ENCODE measurements at places on chromosomes 16 and 17.

GRCh38 chr16:30355954-30356308, 823 bp upstream of the CD2BP2 start:
- DNase-seq = no peak

DNA sequence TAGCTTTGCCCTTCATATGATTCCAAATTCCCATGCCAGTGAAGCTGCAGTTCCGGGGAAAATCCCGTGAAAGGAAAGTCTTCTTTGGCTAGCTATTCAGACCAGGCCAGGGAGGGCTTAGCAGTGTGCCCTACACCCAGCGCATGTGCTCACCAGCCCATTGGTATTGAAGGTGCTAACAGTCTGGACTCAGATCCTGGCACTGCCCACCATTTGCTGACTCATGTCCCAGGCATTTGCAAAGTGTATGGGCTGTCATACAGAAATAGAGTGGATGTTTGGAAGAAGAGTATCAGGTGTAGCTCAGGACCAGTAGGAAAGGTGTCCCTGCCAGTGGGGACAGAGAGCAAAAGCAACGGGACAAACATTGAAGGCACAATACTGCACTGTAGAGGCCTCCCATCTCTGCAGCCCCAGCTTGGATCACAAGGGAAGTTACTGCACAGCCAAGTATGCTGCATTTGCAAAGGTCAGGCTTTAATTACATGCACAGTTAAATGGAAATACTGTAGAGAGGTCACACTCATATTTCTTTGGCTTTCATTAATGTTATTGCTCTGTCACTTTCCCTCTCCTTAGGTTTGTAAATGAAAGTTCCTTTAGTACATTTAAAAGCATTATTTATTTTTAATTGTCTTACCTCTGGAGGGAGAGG, 220.0 kb downstream of the IRX3 start:
- no peak for DNase-seq

DNA sequence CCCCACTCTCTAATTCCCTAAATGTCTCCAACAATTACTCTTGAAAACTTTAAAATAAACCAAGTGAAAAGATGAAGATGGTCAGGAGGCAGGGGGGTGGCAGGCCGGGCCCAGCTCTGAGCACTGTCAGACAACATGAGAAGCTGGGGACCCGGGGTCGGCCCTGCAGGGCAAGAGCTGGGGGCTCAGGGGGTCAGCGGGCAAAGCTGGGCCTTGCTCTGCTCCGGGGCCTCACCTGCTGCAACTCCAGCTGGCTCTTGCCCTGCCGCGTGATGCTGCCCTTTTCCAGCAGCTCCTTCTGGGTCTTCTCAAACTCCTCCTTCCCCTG, 14.8 kb downstream of the CTRB1 start:
- no peak for DNase-seq

DNA sequence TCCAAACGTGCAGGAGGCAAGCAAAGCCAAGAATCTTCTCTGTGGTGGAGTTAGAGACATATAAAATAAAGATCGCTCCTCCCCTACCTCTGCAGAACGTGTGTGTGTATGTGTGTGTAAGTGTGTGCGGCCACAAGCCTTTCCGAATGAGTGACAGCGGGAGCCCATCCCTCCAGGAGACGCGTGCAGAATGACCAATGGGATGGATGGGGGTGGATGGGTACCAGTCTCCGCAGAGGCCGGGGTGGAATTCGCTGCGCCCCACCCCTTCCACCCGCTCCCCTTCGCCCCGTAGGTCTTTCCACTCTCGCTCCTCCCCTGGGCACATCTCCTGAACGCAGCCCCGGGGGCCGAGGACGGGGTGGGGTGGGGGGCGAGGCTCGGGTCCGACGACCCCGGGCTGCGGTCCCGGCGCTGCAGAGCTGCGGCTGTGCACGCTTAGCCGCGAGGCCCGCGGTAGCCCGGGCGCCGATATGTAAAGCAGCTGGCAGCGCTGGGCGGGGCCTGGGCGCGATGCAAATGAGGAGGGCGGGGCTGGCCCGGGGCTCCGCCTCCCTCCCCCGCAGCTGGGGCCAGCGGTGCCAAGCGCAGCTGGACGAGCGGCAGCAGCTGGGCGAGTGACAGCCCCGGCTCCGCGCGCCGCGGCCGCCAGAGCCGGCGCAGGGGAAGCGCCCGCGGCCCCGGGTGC, at the start of gene PRKCB:
PRKCB (plus strand) TSS at position 594 of the 688 bp plus-strand sequence.
- peak; percentile 75 for DNase-seq

DNA sequence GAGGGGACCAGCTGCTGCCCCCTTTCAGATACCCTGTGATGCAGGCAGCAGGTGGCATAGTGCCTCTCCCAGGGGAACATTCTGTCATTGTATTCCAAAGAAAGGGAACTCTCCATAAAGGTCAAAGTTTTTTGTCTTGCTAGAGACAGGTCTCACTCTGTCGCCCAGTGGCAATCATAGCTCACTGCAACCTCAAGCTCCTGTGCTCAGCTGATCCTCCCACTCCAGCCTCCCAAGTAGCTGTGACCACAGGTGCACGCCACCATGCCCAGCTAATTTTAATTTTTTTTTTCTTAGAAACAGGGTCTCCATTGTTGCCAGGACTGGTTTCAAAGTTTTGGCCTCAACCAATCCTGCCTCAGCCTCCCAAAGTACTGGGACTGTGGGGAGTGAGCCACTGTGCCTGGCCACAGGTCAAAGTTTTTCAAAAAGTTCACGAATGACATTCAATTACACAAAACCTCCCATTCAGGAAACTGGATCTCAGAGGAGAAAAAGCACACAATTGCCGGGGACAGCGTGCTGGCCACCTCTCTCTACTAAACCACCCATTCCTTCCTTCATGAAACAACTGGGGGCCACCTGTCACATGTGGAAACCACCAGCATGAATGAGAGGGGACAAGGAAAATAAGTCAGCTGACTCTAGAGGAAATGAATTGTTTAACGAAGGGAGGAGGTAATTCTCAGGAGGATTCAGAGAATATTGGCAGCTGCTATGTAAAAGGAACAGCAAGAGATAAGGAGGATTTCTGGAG, 80.0 kb downstream of the MARCHF10 start:
- no peak for DNase-seq

DNA sequence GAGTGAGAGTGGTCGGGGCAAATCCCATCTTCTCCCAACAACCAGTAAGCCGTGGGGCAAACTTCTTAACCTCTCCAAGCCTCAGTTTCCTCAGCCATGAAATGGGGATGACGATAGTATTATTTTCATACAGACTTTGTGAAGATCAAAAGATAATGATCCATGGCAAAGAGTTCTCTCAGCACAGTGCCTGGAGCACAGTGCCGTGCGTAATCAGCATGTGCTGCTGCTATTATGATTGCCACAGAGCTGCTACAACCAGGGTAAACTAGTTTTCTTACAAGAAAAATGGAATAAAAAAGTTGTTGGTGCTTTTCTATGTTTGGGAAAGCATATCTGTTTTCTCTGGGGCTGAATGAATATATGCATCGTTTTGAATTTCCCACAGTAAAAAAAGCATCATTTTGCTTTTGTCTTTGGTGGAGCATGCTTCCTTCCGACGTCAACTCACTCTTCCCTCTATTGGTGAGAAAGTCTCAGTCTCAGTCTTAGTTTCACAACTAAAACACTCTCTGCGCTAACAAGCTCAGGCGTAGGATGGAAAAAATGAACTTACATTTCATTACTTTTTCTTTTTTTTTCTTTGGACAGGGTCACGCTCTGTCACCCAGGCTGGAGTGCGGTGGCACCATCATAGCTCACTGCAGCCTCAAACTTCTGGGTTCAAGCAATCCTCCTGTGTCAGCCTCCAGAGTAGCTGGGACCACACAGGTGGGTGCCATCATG, 37.2 kb downstream of the CDK5R1 start:
- no peak for DNase-seq

- no peak for DNase-seq
These were observed 246.6 kb upstream of the RPL38 start for GRCh38 chr17:73956595-73957465.

GRCh38 chr17:75109046-75109406, 743 bp upstream of the ARMC7 start:
- no peak for DNase-seq

DNA sequence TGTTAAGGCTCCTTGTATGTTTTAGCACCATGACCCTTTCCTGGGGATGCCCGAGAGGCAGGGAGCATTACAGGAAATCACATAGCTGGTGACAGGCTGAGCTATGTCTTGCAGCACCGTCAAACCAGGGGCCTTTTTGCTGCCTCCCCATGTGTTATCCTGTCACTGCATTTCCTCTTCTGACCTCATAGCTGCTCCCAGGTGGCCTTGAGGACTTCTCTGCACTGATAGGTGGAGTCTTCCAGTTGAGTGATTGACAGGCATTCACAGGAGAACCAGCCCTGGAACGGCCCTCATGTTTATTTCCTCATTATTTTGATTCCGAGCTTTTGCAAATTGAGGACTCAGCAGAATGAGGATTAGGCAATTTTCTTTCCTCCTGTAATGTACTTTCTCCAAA, 349.6 kb downstream of the HAPSTR1 start:
- no peak for DNase-seq

- DNase-seq = no peak
These were observed 14.7 kb downstream of the BEAN1 start for GRCh38 chr16:66441586-66442375.

DNA sequence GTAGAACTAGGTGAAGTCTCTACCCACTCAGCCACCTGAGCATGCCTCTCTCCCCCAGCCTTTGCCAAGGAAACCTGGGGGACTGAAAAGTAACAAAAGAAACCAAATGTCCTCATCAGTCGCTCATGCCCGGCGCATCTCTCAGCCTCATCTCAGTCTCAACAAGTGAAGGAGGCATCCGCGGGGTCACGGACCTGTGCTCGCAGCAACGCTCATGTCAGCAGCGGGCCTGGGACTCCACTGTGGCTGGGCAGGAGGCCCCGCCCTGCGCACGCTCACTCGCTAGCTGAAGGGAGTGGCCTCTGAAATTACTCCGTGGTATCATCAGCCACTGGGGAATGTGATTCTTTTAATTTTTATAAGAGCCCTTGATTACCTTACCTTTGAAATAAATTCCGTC, 31.3 kb downstream of the MAP1LC3B start:
- DNase-seq = no peak

DNA sequence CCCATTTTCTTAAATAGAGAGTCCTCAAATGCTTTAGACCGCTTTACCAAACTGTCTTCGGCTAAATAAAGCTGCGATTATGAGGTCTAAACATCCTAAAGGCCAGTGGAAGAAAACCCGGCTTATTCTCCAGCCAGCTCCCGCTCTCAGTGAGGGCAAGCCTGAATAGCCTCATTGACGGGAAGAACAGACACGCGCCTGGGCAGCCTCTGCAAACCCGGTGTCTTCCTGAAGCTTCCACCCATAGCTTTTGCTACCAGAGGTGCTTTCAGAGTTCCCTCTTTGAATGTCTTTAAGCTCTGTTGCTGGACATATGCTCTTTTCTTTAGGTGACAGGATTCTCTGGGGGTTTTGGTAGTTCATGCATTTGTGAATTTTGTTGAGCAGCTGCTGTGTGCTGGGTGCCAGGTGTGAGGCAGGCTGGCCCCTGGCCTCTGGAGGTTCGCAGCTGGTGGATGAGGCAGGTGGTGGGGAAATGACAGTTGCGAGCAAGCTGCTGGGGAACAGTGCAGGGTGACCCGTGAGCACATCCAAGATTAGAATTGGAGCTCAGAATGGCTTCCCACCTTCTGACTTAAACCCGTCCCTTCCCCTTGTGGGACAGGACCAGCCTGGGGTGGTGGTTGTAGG, 44.7 kb downstream of the CRISPLD2 start:
- DNase-seq = no peak

- no peak for DNase-seq
These were observed 5.3 kb downstream of the TMEM114 start for GRCh38 chr16:8585041-8585440.

DNA sequence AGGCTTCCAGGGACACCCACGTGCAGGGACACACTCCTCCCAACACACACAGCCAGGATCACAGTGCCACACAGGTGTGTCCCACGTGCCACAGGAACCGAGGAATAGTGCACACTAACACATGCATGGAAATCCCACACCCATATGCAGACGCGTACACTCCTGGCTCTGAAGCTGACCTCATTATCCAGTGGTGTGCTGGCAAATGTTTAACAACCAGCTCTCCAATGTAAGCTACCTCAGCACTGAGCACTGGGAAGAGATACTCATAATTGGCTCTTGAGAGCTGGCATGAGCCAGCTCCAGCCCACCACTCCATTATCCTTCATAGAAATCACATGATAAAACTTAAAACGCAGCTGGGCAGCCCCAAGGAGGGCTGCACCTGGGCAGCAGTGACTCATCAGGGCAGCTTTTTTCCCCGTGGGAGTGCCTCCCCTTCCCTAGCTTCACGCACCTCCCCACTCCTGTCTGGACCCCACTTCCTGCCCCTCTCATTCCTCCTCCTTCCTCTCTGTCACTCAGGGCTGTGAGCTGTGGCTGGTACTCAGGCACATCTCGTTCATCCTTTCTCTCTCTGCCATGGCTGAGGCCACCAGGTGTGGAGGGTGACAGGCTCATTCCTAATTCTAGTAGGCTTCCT, 14.9 kb upstream of the TBX21 start:
- DNase-seq = no peak

- DNase-seq = no peak
These were observed 29.8 kb downstream of the CA10 start for GRCh38 chr17:52128721-52129120.

GRCh38 chr16:73036074-73036826, 11.7 kb downstream of the ZFHX3 start:
- no peak for DNase-seq

- no peak for DNase-seq
These were observed 5.7 kb upstream of the TOB1 start for GRCh38 chr17:50871898-50872297.

GRCh38 chr17:83056583-83057396, 22.6 kb upstream of the METRNL start:
- DNase-seq = no peak

GRCh38 chr17:17682293-17682736, 1.1 kb downstream of the RAI1 start:
- no peak for DNase-seq
